ENCODE measurements at places on chromosomes 2 and 18.

DNA sequence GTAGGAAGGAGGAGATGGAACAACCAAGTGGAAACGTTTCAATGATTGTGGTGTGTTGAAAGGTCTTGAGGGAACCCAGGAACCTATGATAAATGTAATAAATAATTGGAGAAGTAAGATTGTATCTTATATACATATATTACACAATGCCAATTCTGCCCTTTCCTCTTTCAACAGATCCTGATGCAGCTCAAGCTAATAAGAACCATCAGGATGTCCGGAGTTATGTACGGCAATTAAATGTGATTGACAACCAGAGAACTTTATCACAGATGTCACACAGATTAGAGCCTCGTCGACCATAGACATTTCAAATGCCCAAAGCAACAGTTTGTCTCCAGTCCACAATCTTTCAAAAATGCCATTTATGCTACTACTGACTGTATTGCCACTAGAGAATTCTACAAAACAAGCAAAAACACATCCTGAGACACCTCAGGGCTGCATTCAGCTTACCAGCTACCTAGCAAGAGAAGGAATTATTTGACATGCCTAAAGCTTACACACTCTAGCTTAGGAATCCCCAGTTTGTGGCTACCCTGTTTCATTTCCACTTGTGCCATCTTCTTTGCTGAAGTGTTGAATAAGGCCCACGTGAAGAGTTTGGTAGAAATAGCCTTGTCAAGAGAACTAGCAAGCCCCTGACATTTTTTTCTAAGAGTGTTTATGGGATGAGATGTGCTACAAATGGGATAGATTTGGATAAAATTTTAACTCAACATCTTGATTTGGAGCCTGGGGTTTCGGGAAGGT lies 24.0 kb upstream of the MAP3K20 start:
- DNase-seq, result no peak

DNA sequence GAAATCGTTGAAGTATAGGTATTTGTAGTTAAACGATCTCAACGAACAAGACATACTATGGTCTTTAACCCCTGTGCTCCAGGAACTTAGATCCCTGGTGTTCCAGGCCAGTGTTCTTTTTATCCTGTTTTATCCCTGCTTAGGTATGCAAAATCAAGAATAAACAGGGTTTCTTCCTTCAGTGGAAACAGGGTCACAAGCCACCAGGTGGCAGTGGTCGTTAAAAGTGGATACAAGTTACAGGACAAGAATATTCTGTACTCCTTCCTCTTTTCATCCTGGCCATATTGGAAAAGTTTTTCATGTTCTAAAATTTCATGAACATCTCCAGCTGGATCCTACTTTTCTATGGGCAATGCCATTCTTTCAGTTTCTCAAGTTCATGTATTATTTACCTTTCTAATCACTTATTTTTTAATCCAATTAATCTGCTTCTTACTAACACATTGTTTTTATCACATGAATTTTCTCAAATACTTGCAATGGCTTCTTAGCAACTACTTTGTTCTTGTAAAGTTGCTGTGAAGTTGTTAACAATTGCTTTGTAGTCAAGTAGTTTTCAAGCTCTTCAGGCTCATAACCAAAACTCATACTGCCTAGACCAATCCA lies 16.4 kb upstream of the HNMT start:
- DNase-seq, result no peak

GRCh38 chr2:178244777-178245176 lies 50.5 kb downstream of the OSBPL6 start:
- DNase-seq, result no peak

DNA sequence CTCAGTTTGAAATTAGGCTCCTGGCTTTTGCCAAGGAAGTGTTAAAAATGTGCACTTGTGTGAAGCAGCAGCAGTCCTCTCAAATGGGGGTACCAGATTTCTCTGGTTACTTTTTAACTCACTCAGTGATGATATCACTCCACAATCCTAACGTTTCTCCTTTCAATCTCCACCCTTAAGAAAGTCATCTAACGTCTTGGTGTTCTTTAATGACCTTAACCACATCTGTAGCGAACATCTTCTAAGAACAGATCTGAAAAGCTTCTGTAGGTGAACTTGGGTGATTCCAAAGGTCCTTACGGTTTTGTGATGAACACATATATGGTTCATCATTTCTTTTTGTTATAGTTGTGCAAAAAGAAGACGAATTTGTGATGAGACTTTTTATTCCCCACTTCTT lies 73.2 kb downstream of the DOCK10 start:
- no peak for DNase-seq

DNA sequence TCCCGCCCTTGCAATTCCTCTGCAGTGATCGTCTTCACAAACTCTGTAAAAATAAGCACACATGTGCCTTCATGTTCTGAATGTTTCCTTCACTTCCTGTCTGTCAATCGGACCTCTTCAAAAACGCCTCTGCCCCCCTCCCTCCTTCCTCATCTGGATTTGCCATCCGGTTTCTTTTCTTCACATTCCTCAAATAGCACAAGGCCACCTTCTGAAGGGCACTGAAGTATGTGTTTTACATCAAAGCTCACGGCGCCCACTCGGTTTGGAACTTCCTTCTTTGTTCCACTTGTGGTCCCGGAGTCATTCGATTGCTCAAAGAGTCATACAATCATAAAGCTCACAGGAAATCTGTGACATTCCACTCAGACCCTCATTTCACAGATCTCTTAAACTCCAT lies 758.1 kb upstream of the SALL3 start:
- DNase-seq, result no peak

- DNase-seq, result no peak
These were observed 42.7 kb upstream of the MSH2 start for GRCh38 chr2:47360283-47360682.
